ENCODE measurements at places on chromosomes 5 and 9. TPM values are rescaled to one million over a fixed set of nuclear protein-coding genes. Genes with fewer than 3 reads are reported as not detected.

DNA sequence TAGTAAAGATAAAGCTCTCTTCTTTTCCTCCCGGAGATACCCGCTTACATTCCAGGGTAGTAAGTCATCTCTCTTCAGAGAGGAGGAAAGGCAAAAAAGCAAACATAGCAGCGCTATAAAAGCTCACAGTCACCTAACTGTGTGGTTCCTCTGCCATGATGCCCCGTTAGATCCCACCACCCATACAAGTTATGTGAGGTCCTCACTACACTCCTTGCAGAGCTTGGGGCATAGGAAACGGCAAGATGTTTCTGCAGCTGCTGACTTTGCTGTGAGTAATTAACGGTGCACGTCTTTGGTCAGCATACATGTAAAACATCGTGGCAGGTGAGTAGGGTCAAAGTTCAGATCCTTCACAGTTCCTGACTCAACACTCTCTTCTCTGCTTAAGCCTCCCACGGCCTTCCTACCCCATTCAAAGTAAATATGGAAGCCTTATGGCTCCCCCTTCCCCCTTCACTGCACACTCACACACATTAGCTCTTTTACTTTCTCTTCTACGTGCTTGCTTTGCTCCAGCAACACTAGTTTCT, 218.9 kb downstream of the DIRAS2 start:
- no peak for DNase-seq

Gene PCDHA9
- total RNA-seq: not detected

GRCh38 chr5:180670586-180671359, 21.4 kb upstream of the FLT4 start:
- DNase-seq: peak; percentile 63

DNA sequence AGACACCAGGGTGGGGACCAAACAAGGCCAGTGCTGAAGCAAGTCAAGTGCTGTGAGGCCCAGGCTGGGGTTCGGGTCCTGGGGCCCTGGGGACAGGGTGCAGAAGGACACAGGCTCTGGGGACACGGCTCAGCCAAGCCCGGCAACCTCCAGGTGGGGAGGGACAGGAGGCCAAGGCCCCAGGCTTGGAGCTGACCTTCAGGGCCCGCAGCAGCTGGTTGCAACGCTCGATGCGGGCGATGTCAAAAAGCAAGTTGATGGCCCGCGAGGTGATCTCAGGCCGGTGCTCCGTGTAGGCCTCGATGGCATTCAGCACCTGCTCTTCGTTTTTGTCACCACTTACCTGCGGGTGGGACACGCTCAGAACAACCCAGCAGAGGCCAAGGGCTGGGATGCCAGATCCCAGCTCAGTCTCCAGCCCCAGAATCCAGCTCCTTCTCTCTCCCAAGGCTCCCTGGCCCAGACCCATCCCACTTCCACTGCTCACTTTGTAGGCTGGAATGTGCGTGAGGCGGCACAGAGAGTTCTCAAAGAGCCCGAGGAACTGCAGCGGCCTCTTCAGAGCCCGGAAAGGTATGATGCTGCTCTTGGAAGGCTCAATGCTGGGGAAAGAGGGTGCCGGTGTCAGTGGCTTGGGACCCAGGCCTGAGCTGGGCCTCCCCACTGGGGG, 20.7 kb downstream of the ZER1 start:
- DNase-seq: no peak

GRCh38 chr5:159310511-159310910, 19.8 kb downstream of the IL12B start:
- DNase-seq: no peak

- DNase-seq: no peak
Measured at GRCh38 chr9:38359689-38360385, 32.7 kb upstream of the ALDH1B1 start.

Gene AGXT2
- not detected for total RNA-seq

Gene CARD9
- 1.7 TPM for total RNA-seq

DNA sequence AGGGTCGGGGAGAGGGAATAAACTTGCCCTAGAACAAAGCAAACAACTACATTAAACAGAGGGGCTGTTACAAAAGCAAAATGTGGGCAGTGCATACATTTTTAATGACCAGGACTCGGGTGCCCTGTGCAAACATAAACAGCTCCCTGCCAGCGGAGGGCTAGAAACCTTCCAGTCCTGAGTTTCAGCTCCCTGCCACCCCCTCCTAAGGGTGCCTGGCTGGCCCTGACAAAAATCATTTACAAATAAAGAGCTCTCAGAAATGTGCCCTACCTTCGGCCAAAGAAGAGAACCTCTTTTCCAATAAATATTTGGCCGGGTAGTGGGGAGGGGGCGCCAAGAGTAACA, 29.5 kb downstream of the FOXD1 start:
- DNase-seq: no peak

- no peak for DNase-seq
Measured at GRCh38 chr5:8788246-8788645, 757.6 kb downstream of the SEMA5A start.

Gene NR5A1
- total RNA-seq: not detected

Gene PALM2AKAP2
- total RNA-seq: not detected
